ENCODE measurements at places on chromosomes 2 and 18.

DNA sequence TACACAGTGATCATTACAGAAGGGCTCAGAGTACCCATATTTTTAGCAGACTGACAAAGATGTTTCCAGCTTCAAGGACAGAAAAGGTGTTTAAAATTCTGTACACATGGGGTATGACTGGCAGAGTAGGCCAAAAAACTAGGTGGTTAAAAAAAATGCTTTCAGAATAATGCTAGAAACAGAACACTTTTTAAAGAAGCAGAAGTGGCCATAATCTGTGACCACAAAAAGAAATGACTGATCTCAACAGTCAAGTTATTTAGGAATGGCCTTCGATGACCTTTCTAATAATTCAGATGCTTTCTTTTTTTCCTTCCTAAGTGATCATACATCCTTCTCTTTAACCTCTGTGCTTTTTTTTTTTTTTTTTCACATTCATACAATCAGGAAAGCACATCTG is 4.1 kb upstream of the AQP4 start:
- no peak for DNase-seq

- DNase-seq = peak; percentile 28
Measured at GRCh38 chr2:159094173-159094737, 125.8 kb downstream of the TANC1 start.

DNA sequence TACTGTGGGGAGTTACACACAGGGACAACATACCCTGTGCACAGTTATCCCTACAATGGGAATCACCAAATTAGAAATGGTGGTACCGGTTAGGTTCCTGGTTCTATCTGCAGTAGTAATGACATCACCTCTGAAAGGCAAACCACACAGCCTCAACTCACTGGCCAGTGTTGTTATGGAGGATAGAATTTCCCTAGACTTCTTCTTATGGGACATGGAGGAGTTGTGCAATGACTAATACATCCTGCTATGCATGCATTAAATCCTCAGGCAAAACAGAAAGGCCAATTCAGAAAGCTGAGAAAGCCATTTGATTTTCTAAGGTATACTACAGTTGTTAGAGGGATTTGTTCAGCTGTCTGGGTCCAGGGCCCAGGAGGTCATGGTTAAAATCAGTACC is 439.3 kb downstream of the TMX3 start:
- peak; percentile 89 for DNase-seq

DNA sequence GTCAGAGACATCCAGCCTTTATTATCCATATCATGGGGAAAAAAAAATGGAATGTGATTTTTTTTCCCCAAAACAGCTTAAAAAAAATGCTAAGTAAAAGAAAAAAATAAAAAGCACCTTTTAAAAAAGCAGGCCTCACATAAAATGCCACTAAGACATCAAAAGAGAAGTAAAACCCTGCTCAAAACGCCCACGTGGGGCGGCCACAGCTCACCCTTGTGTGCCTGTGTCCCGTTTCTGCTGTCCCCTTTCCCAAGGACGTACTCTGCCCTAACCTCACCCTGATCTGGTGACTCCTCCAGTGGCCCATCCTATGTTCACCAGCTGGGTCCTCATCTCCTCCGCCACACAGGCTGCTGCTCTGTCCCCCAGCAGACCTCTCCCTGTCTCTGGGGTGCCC is 125.4 kb downstream of the NEDD4L start:
- DNase-seq = no peak

DNA sequence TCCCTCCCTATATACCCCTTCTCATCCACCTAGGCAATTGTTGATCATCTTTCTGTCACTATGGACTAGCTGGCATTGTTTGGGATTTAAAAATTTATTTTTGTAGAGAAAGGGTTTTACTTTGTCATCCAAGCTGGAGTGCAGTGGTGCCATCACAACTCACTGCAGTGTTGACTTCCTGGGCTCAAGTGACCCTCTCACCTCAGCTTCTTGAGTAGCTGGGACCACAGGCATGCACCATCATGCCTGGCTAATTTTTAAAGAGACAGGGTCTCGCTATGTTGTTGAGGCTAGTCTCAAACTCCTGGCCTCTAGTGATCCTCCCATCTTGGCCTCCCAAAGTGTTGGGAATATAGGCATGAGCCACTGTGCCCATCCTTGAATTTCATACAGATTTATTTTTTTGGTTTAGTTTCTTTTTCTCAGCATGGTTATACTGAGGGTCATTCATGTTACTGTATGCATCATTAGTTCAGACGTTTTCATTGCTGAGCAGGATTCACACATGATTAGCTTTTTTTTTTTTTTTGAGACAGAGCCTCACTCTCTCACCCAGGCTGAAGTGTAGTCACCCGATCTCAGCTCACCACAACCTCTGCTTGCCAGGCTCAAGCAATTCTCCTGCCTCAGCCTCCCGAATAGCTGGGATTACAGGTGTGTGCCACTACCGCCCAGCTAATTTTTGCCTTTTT is 8.6 kb upstream of the PCARE start:
- DNase-seq = no peak

DNA sequence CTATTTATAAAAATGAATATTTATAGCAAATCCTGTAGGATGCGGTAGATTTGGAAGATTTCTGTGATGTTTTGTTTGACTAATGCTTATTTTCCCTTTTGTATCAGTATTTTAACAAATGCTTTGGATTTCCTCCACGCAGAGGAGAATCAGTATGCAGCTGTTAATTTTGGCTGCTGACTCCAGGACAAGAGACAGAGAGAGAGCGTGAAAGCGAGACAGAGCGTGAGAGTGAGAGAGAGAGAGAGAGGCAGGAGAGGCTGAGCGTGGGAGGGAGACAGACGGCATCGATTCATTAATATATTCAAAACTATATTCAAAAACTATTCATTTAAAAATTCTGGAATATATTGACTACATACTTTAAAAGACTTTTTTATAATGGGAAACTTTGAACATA is 62.5 kb downstream of the RRM2 start:
- DNase-seq = no peak

DNA sequence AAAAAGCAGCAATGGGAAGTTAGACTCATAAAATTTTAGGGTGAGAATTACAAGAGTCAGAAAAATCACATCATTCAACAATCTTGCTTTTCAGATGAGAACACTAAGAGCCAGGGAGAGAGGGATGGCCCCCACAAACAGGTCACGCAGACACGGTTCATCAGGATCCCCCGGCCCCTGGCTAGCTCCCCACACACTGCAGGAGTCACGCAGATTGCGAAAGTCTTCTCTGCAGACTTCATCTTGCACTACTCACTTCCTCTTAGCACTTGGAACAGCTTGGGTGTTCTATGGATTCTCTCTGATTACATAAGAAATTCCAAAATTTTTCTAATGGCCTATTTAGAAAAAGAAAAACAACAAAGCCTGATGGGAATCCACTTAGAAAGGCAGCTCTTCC is 21.6 kb upstream of the SULT1C2 start:
- peak; percentile 80 for DNase-seq

DNA sequence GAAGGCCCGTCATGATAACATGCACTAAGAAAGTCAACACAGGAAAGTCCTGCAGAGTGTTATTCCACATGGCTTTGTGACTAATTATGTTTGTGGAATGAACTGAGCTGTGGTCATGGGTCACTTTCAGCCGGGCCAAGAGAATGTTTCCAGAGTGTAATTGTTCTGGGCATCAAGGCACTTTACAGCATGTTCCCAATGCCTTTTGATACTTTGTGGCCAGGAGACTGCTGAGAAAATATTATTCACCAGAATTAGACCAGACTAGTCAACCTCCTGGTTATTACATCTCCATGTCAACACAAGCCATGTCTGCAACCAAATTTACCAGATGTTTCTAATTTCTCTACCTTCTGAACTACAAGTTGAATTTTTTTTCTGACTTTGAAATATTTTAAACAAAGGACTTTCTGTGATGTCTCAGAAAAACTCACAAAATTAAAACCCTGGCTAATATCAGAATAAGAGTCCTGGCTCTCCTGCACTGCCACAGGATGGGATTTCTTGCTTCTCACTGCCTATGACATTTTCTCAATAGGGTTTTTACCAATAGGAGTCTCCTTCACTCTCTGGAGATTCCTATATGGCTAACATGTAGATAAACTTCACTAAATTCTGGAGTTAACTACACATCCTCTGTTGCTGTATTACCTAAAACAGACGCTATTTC is 90.6 kb upstream of the WDR75 start:
- DNase-seq = peak; percentile 44

- no peak for DNase-seq
Measured at GRCh38 chr2:96839293-96839874, 4.4 kb downstream of the ANKRD23 start.

DNA sequence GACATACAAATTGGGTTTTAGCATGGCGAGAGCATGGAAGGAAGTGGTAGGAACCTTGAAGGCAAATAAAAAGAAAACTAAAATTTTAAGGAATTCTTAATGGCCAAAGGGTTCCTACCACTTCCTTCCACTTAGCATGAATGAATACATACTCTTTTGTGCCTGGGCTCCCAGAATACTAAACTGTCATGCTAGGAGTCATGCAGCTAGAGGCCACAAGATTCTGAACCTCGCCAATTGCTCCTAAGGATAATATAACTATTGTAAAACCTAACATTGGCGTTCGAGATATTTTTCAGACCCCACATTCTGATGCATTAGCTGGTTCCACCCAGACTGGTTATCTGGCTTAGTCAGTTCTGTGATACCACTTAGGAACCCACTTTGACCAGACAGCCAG is 38.6 kb upstream of the ARHGAP25 start:
- no peak for DNase-seq

DNA sequence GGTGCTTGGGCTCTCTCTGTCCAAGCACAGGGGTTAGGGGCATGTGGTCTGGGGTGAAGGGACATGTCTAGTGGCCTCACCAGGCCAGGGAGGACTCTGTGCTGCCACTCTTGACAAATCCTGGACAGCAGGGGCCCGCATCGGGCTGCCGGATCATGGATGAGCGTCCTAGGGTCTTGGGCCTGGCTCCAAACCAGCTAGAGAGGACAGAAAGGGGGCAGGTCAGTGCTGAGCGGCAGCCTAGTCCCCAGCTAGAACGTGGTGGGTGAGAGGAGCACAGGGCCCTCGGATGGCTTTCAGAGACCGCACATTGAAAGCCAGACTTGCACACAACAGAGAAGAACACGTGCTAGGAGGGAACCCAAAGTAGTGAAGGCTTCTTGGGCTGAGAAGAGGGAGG is 241.2 kb downstream of the ATAD2B start:
- no peak for DNase-seq

DNA sequence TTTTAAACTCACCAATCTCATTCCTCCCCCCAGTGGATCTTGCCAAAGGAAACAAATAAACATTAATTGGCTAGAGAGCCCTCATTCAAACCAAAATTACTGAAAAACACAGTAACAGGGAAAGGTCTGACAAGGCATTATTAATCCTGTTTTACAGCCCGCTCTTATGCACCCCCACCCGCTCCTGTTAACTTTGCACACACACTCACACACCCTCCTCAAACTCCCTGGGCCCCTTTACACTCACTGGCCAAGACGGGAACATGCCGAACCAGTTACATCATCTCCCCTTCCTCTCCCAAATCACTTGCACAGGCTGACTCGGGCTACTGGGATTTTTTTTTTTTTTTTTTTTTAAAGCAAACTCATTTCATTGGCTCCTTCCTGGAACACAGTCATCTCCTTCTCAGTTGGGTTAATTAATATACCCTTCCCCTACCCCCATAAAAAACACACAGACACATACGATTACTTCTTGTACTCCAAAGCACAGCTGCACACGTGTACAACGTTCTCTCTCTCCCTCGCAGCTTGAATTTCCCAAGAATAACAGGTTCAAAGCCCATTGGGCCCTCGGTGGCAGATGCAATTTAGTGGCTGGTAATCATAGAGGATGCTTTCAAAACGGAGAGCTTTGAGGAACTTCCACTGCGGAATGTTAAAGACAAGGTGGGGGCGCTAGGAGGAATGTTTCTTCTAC is 31.8 kb downstream of the KLF7 start:
- peak; percentile 88 for DNase-seq

GRCh38 chr2:44941551-44942234 is at the start of gene SIX3:
Gene SIX3, plus strand, starts transcription at chr2:44941702. Its CDS starts 403 bp downstream, at chr2:44942105.
- DNase-seq = no peak

- peak; percentile 55 for DNase-seq
Measured at GRCh38 chr2:97995026-97995733, 568 bp downstream of the TMEM131 start.
